ENCODE measurements at places on chromosomes 2 and 18.

- H3K27me3 ChIP-seq, result no peaks in the 10 kb centered on the region
- H3K27ac ChIP-seq, result no peak overlapping the region
- H3K36me3 ChIP-seq, result no peaks in the 10 kb centered on the region
- H3K4me1 ChIP-seq, result no peaks in the 10 kb centered on the region
- no peak for DNase-seq
- H3K4me3 ChIP-seq, result no peak overlapping the region
Measured at GRCh38 chr18:3036108-3036507, 23.2 kb upstream of the LPIN2 start.

GRCh38 chr2:142937347-142937746 is 59.9 kb downstream of the KYNU start:
- H3K27me3 ChIP-seq, result no peaks in the 10 kb centered on the region
- DNase-seq, result no peak

DNA sequence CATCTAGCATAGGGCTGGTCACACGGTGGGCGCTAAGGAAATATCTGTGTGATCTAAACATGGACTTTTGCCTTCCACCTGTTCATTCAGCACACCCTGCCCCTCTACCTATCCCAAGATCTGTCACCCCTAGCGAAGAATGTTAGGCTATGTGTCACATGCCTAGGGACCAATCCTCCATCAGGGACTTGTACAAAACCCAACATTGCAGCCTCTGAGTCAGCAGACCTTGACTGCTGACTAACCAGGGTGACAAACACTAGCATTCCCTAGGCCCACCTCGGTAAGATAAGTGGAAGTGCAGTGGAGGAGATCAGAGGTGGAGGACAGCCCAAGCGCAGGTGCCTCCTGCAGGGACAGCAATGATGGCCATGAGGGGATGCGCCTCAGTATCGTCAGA is 99.2 kb downstream of the SOX11 start:
- H3K27me3 ChIP-seq, result no peaks in the 10 kb centered on the region
- no peaks in the 10 kb centered on the region for H3K36me3 ChIP-seq
- DNase-seq, result no peak
- H3K4me3 ChIP-seq, result no peak overlapping the region
- H3K27ac ChIP-seq, result no peak overlapping the region

GRCh38 chr2:32825291-32825712 is 121.5 kb upstream of the LTBP1 start:
- DNase-seq, result no peak
- H3K4me3 ChIP-seq, result no peak overlapping the region
- H3K27ac ChIP-seq, result no peak overlapping the region
- H3K4me1 ChIP-seq, result no peaks in the 10 kb centered on the region
- H3K36me3 ChIP-seq, result no peaks in the 10 kb centered on the region

- H3K4me3 ChIP-seq, result no peak overlapping the region
- no peaks in the 10 kb centered on the region for H3K4me1 ChIP-seq
- no peaks in the 10 kb centered on the region for H3K36me3 ChIP-seq
- H3K27ac ChIP-seq, result no peak overlapping the region
- DNase-seq, result no peak
Measured at GRCh38 chr18:79915161-79916127, 36.0 kb downstream of the SLC66A2 start.

GRCh38 chr2:222701233-222701632 is 29.8 kb downstream of the MOGAT1 start:
- H3K4me3 ChIP-seq, result no peak overlapping the region
- H3K36me3 ChIP-seq, result no peaks in the 10 kb centered on the region
- no peak overlapping the region for H3K27ac ChIP-seq
- H3K27me3 ChIP-seq, result no peaks in the 10 kb centered on the region
- H3K4me1 ChIP-seq, result no peaks in the 10 kb centered on the region
- no peak for DNase-seq

DNA sequence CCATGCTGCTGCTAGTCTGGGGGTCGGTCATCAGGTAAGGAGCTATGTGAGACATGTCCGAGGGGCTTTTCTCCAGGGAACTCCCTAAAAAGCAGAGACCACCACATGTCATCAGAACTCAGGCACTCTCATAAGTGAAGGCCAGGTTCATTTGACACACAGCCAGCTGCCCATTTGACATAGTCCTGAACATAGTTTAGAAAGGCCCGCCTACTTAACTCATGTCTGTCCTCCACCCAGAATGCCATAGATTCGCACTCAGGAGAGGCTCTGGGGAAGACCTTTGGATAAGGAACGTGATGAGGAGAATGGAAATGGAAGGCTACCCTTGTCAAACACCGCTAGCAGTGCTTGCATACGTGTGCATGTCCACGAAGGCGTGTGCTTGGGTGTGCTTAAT is 157.2 kb downstream of the PTGR3 start:
- no peaks in the 10 kb centered on the region for H3K27me3 ChIP-seq
- H3K36me3 ChIP-seq, result no peaks in the 10 kb centered on the region
- H3K4me1 ChIP-seq, result no peaks in the 10 kb centered on the region
- DNase-seq, result no peak
- H3K27ac ChIP-seq, result no peak overlapping the region
- H3K4me3 ChIP-seq, result no peak overlapping the region

DNA sequence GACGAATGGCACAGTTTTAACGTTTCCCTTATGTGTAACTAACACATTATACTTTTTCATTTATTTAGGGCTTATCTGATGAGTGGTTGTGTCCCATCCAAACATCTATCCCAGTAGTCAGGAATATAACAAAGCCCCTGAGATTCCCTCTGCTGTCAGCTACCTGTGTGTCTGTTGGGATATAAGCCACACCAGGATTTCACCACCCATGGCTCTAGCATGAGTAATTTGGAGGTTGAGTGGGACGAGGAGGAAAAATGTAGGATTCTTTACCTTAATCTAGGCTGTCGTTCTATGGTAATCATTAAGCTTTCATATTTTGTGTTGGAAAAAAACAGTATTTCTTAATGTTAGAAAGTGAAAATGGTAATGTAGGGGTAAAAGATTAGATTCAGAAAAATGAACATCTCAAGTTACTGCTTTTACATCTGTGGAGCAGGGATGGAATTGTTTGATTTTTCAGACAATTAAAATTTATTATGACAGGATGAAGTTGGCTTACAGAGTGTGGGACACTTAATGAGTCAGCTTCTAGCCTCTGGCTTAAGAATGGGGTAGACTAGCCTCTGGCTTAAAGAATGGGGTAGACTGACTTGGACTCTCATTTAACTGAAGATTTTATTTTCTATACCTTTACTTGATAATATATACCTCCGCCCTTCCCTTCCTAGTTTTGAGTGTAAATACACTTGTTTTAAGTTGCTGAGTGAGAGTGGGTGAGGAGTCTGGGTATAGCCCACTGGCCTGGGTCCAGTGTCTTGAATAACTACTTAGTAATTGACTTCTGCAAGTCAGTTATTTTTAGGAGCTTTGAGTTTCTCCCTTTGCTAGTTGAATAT is 88.5 kb upstream of the RANBP2 start:
- no peaks in the 10 kb centered on the region for H3K36me3 ChIP-seq
- no peak overlapping the region for H3K27ac ChIP-seq
- H3K27me3 ChIP-seq, result no peaks in the 10 kb centered on the region

DNA sequence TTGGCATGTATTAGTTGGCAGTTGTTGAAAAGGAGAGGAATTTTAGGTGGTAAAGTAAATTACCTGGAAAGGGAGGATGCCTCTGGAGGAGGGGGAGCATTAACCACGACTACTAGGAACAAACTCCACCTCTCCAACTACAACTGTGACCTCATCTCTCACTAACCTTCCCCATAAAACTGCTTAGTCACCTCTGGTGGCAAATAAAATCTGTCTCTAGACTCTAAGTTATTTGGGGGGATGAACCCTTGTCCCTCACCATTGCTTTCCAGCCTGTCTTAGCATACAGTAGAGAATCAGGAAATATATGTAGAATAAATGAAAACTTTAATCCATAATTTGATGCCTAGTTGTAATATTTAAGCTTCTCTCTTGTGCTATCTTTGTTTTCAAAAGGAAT is 27.6 kb upstream of the MYO1B start:
- H3K4me1 ChIP-seq, result no peaks in the 10 kb centered on the region
- H3K27me3 ChIP-seq, result no peaks in the 10 kb centered on the region
- no peaks in the 10 kb centered on the region for H3K36me3 ChIP-seq
- no peak overlapping the region for H3K4me3 ChIP-seq
- H3K27ac ChIP-seq, result no peak overlapping the region
- DNase-seq, result peak; percentile 89

GRCh38 chr18:55096263-55096951 is 137.1 kb upstream of the CCDC68 start:
- no peaks in the 10 kb centered on the region for H3K27me3 ChIP-seq
- DNase-seq, result peak; percentile 83
- H3K27ac ChIP-seq, result no peak overlapping the region
- peaks cover 2% of the 10 kb centered on the region for H3K4me1 ChIP-seq
- no peak overlapping the region for H3K4me3 ChIP-seq

DNA sequence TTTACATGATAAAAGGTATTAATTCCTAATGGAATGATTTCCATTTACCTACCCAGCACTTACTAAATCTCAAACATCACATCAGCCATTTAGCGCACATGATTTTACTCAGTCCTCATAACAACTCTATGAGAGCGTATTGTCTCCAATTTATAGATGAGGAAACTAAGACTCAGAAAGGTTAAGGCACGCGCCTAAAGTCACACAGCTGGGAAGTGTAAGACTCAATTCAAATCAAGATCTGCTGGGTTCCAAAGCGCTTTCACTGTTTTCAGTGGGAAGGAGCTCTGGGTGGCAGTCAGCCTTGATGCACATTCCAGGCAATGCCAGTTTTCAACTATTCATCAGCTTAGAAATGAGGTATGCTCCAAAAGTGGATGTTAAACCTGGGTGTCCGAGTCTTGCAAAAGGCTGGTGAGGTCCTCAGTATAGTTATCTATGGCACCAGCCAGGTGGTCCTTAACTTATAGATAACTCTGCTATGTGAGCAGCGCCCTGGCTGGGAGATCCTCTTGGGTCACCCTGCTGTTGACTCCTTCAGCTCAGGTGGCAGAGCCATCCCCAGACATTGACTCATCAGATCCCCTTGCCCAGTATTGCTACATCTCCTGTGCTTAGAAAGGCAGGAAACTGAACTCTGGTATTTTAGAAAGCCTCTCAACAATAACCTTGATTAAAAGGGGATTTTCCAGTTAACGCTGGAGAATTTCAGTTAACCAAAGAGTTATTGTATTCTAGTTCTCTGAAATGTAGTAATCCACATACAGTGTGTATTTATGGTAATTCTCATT is 47.1 kb downstream of the SLC4A1AP start:
- DNase-seq, result peak; percentile 37
- no peaks in the 10 kb centered on the region for H3K36me3 ChIP-seq
- H3K4me1 ChIP-seq, result no peaks in the 10 kb centered on the region
- H3K4me3 ChIP-seq, result no peak overlapping the region
- H3K27me3 ChIP-seq, result no peaks in the 10 kb centered on the region

DNA sequence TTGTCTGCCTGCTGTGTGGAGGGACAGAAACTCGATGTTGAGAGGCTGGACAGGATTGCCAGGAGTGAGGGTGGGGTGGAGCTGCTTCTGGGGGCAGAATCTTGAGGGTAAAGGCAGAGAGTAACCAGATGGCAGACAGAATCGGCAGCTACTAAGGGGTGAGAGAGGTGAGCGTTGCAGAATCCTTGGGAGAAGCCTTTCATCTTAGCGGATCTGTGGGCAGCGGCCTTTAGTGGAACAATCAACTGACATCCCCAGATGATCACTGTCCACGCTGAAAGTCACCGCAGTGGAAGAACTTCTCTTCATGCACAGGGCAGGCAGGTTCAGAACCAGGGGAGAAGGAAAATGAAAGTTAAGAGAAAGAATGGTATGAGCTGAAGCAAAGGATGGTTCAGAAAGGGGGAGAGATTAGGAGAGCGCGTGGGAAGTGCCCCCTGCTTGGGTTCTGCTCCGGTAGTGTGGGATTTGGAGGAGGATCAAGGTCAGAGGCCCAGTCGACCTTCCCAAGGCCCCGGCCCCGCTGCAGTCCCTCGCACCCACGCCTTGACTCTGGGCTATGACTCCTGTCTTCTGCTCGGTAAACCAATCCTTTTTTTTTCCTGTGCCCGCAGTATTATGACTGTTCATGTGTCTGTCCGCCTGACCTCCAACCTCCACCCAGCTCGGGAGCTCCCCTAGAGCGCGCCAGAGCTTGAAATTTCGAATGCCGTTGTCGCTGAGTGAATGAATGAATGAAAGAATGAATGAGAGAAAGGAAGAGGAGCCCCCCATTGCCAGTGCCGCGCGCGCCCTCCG is 584 bp downstream of the BOLA3 start:
- no peak for DNase-seq
- H3K27ac ChIP-seq, result no peak overlapping the region
- H3K4me1 ChIP-seq, result peaks cover 5% of the 10 kb centered on the region
- H3K36me3 ChIP-seq, result no peaks in the 10 kb centered on the region

DNA sequence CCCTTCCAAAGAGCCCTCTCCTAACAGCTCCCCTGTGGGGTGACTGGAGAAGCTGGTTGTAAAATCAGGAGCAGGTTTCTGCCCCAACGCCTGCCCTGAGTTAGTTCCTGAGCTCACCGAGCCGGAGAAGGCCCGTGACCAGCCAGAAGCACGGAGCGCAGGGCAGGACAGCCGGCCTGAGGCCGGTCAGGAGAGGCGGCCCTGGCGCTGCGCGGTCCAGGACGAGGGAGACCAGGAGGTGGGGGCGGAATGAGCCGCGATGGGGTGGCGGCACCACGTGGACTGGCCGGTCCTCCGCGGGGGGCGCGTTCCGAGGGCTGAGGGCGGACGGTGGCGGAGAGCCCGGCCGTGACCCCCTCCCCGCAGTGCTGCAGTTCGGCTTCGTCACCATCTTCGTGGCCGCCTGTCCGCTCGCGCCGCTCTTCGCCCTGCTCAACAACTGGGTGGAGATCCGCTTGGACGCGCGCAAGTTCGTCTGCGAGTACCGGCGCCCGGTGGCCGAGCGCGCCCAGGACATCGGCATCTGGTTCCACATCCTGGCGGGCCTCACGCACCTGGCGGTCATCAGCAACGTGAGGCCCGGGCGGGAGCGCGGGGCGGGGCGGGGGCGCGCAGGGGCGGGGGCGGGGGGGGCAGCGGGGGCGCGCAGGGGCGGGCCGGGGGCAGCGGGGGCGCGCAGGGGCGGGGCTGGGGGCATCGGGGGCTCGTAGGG is 29.0 kb downstream of the ANO7 start:
- H3K36me3 ChIP-seq, result no peaks in the 10 kb centered on the region
- peak; percentile 83 for DNase-seq
- H3K27ac ChIP-seq, result peak overlapping the region; percentile 32
- peak overlapping the region; percentile 25 for H3K4me3 ChIP-seq
- H3K4me1 ChIP-seq, result peaks cover 2% of the 10 kb centered on the region

GRCh38 chr2:219687272-219687671 is 59.8 kb downstream of the SLC4A3 start:
- no peaks in the 10 kb centered on the region for H3K27me3 ChIP-seq
- DNase-seq, result no peak
- H3K4me3 ChIP-seq, result no peak overlapping the region
- H3K27ac ChIP-seq, result no peak overlapping the region
- H3K4me1 ChIP-seq, result peaks cover 2% of the 10 kb centered on the region
- no peaks in the 10 kb centered on the region for H3K36me3 ChIP-seq

- no peaks in the 10 kb centered on the region for H3K4me1 ChIP-seq
- no peak overlapping the region for H3K4me3 ChIP-seq
- no peaks in the 10 kb centered on the region for H3K36me3 ChIP-seq
- H3K27ac ChIP-seq, result no peak overlapping the region
- no peak for DNase-seq
Measured at GRCh38 chr18:11674119-11674518, 14.9 kb upstream of the GNAL start.

- peak; percentile 63 for DNase-seq
- no peak overlapping the region for H3K27ac ChIP-seq
- H3K4me3 ChIP-seq, result no peak overlapping the region
- H3K4me1 ChIP-seq, result no peaks in the 10 kb centered on the region
- H3K27me3 ChIP-seq, result no peaks in the 10 kb centered on the region
- no peaks in the 10 kb centered on the region for H3K36me3 ChIP-seq
Measured at GRCh38 chr2:31271851-31272267, 37.9 kb downstream of the EHD3 start.

GRCh38 chr2:74742471-74742870 is 88.4 kb downstream of the SEMA4F start:
- peaks cover 7% of the 10 kb centered on the region for H3K4me1 ChIP-seq
- no peak overlapping the region for H3K4me3 ChIP-seq
- H3K36me3 ChIP-seq, result no peaks in the 10 kb centered on the region

Data from mesendoderm (in vitro differentiated cells).